ENCODE measurements at places on chromosomes 4 and X. TPM values are rescaled to one million over a fixed set of nuclear protein-coding genes. Genes with fewer than 3 reads are reported as not detected.

POF1B gene
- total RNA-seq, result 3.0 TPM

TCEAL7 gene
- total RNA-seq, result not detected

SGMS2 gene
- total RNA-seq, result 41.3 TPM

CXorf65 gene
- not detected for total RNA-seq

PARM1 gene
- 0.60 TPM for total RNA-seq

HSFX3 gene
- not detected for total RNA-seq

ALAS2 gene
- total RNA-seq, result not detected

SPP1 gene
- total RNA-seq, result 167 TPM

IL13RA2 gene
- total RNA-seq, result 0.60 TPM

KLHL4 gene
- 7.7 TPM for total RNA-seq

ASB12 gene
- not detected for total RNA-seq

TBX22 gene
- total RNA-seq, result not detected

TRAM1L1 gene
- 0.50 TPM for total RNA-seq

VAMP7 gene
- total RNA-seq, result 31.2 TPM

EFHC2 gene
- 0.36 TPM for total RNA-seq

FAM241A gene
- 0.86 TPM for total RNA-seq

ALB gene
- not detected for total RNA-seq

COMMD8 gene
- 10.3 TPM for total RNA-seq

CT45A2 gene
- not detected for total RNA-seq

ATP2B3 gene
- total RNA-seq, result 0.13 TPM

TIGD4 gene
- total RNA-seq, result 0.16 TPM

ZFYVE28 gene
- 2.3 TPM for total RNA-seq

BTK gene
- not detected for total RNA-seq

All from A549 treated with dexamethasone at 1 μM for 4 hours (cell line).